KBM-7 (cell line): ENCODE measurements at places on chromosomes 2 and 18.
A peak's percentile ranks its signal among the peaks of the same experiment; 100 is the strongest.

DNA sequence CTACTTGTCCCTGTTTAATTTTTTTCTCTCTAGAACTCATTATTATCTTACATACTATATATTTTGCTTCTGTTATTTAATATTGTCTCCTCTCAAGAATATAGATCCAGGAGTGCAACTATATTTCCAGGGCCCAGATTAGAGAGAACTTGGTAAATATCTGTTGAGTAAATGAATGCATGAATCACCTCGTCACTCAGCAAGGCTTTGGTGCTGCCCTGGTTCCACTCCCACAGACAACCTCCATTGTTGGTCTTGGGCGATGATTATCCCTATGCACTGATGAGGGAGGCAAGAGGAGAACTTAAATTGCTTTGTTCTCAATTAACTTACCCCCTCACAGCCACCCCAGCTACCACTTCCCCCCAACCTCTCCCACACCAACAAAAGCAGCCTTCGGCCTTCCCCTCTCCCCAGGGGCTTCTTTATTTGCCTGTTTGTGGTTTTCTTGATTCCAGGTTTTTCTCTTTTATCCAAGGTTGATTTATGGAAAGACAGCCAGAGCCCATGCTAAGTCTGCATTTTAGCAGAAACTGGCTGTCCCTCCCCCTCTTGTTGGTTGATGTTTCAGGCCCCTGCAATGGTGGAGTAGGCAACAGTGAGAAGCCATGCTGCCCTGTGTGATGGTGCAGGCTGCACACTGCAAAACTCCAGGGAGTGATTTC lies 17.0 kb upstream of the DIPK1C start:
- no peak for DNase-seq

GRCh38 chr2:71173096-71173495 lies 42.7 kb downstream of the MPHOSPH10 start:
- DNase-seq: no peak

DNA sequence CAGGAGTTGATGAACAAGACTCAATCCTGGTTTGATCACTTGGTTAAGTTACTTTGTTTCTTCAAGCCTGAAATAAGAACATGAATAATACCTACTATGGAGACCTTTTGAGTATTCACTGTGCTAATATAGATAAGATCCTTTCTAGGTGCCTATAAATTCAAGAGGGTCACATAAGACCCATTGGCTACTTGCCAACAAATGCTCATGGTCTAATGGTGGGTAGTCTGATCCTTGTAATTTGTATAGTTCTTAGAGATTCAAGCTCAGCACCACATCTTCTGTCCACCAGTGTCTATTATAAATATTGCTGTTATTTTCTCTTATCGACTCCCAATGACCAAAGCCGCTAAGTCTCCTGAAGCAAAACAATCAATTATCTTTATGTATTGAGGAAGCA lies 27.4 kb upstream of the ACSL3 start:
- DNase-seq: no peak

DNA sequence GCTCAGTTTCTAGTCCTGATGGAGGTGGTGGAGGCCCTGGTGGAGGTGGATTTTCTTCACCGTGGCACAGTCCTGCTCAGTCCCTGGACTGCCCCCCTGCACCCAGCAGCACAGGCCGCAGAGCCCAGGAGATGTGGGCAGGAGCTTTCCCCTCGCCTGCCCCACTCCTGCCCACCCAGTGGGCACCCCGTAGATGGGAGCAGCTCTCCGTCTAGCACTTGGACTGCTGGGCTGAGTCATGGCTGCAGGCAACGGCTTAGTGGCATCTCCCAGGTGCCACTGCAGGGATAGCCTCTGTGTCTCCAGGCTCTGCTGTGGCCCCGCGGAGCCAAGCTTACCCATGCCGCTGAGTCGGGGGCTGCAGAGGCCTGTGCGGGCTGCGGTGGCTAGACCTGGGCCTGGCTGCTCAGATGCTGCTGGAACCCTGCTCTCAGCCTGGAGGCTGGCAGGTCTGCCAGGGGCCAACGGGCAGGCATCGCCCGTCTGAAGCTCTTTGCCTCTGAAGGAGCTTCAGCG lies 92.3 kb upstream of the CTDP1 start:
- no peak for DNase-seq

- peak; percentile 62 for DNase-seq
These were observed 30.5 kb downstream of the HPCAL1 start for GRCh38 chr2:10333247-10333613.

DNA sequence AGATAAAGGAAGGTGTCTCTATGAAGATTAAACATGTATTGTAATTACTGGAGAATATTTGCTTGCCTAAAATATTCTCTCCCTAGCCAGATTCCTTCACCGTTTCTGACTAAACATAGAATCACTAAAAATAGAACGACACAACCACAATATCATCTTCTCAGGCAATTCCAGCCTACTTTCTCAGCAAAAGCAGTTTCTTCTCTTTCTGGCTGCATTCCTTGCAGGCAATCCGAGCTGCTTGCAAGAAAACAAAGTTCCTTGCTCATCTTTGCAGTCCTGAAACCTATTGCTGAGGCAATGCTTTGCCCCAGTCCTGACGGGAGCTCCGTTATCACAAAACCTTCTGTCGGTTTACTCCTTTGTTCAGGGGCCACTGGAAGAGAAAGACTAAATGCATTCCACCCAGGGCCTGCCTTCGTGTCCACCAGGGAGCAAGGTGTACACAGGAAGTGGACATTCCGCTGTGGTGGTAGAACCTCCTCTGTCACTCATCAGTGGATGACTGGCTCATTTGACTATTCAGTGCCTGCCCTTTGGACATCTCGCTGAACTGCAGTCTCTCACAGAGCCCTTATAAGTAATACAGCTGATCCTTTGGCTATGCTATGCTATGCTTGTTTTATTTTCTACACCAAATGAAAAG lies 239.2 kb upstream of the DOK6 start:
- DNase-seq: no peak

- DNase-seq: no peak
These were observed 122.5 kb downstream of the PRPF40A start for GRCh38 chr2:152594792-152595191.

DNA sequence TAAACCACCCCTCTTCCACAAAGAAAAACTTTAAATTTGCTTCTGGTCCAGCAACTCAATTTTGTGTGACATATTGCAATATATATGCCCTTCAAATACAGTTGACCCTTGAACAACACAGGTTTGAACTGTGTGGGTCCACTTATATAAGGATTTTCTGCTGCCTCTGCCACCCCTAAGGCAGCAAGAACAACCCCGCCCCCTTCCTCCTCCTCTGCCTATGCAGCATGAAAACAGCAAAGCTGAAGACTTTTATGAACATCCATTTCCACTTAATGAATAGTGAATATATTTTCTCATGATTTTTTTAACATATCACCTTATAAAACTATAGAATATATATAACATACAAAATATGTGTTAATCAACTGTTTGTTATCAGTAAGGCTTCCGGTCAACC lies 58.3 kb downstream of the EML4 start:
- no peak for DNase-seq

GRCh38 chr18:79587779-79588635 lies 91.6 kb upstream of the CTDP1 start:
- no peak for DNase-seq

- no peak for DNase-seq
These were observed 40.2 kb downstream of the CWC22 start for GRCh38 chr2:179966778-179967394.

DNA sequence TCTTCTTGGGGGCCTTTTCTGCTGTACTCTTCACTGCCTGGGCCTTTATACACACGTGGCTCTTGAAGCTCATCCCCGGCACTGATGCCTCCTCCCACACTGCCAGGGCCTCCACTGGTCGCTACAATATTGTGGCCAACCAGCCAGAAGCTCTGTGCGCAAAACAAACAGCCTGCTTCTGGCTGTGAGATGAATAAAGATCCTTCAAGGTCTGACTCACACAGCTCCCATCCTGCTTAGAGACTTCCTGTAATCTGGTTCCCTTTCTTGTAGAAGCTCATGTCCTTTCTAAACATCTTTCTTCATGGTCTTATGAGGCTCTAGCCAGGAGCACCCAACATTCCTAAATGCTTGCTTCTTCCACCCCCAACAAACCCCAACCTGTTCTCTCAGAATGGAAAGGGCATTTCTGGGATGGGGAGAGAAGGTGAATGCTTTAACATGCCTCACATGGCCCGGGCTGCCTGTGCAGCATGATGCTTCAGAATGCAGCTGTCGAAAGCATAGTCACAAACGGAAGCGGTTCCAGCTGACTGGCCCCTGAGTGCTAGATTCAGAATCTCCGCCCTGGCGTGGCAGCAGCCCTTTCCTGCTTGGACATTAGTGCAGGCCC lies 24.6 kb downstream of the NRP2 start:
- peak; percentile 89 for DNase-seq
